ENCODE measurements at places on chromosomes 5 and 9.
A peak's percentile ranks its signal among the peaks of the same experiment; 100 is the strongest.

DNA sequence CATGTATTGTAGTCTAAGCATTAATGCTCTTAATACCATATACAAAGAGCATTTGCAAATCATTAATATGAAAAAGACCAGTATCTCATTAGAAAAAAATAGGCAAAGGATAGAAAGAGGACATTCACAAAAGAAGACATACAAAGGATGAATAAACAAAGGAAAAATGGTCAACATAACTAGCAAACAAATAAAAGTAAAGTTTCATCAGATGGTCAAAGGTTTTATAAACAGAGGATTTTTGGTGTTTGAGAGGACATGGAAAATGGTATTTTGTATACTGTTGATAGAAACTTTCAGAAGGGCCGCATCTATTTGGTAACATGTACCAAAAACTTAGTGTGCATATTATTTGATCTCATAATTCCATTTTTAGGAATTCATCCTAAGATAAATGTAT lies 414.8 kb downstream of the PIK3R1 start:
- no peak for DNase-seq

DNA sequence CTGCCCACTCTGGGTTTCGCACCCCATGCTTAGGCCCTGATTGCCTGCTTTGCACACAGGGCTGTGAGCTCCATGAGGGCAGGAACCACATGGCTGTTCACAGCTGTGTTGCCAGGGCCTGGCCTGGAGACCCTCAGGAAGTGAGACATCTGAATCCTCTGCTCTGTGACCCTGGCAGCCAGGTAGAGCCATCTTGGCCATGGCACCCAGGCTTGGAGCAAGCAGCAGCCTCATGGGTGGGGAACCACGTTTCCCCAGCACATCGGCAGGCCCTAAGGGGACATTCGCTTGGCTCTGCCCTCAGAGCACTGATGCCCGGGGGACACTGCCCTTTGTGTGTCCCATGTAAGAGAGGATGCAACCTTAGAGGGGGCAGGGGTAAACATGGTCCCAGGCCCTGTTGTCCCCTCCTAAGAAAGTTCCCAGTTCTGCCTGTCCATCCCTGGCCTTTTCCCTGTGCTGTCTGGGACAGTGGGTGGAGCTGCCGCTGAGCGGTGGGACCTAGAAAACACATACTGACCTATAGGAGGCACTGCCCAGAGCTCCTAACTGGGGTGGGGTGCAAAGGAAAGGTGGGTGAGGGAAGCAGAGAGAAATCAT lies 144.1 kb upstream of the IER5L start:
- no peak for DNase-seq

GRCh38 chr9:35697486-35697885 lies 7.8 kb upstream of the TPM2 start:
- DNase-seq, result no peak

DNA sequence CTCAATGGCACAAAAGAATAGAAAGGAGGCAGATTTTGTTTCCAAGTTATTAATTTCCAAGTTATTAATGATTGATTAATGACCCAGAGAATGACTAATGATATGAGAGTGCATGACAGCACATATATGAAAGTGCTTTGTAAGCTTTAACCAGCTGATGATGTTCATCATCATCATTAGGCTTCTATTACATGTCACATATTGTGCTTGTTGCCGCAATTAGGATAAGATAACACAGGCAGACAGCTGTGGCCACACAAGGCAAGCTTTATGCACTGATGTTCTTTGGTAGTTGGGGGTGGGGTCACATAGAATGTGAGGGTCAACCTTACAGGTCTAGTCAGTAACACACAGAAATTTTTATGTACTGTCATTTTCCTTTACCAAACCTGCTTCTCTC lies 219.7 kb downstream of the TRPM3 start:
- peak; percentile 86 for DNase-seq

- DNase-seq, result peak; percentile 72
Observed at GRCh38 chr5:113807427-113807991, 294.0 kb downstream of the YTHDC2 start.

DNA sequence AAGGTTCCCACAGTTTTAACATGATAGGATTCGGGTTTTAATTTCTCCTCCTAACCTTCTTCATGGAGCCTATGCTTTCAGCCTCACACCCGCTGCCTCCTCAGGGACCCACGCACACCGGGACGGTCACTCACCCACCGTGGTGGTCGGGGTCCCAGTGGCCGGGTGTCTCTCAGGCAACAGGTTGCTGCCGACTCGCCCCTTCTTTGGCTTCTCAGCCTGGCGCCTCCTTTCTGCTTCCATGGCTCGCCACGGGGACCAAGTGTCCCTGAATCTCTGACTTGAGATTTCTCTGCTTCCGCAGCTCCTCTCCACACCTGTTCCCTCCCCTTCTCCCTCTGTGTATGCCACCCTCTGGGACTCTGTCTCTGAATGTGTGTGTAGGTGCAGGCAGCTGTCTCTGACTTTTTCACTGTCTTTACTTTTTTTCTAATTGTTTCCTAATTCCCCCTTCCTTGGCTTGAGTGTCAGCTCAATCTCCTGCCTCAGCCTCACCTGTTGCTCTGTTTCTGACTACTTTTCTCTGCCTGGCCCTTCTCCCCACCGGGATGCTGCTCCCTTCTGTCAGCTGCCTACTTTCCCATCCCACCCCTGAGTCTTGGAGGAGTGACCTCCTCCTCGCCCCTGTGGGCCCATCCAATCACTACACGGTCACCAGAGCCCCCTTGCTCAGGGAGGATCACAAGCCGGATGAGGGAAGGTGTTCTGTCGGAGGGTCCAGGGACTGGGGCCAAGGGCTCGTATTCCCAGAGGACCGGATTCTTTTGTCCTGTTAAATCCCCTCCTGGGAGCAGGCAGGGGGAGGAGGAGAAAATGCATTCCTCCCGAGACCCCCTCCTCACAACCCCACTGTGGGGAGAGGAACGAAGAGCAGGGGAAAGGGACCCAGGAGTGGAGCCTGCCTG lies at the start of gene PROP1:
PROP1 (minus strand) TSS at position 552 of the 905 bp plus-strand sequence; CDS start at position 243, 309 bp downstream.
- DNase-seq, result no peak

GRCh38 chr9:4365055-4365454 lies 65.2 kb upstream of the GLIS3 start:
- DNase-seq, result no peak

DNA sequence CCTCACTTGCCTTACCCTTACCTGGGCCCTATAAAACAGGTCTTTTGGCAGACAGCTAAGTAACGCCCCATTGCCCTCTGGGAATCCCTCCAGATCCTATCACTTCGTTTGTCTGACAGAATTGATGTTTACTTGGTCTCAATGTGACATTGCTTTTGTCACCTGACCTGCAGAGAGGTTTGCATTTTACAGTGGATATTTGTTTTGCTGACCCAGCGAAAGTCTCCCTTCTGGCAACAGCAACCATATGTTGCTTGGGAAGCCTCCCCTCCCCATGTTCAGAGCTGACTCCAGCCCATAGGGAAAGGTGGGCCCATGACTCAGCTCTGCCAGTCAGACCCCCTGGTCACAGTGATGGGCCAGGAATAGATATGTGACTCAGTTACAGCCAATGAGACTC lies 54.0 kb upstream of the LARP1 start:
- no peak for DNase-seq

DNA sequence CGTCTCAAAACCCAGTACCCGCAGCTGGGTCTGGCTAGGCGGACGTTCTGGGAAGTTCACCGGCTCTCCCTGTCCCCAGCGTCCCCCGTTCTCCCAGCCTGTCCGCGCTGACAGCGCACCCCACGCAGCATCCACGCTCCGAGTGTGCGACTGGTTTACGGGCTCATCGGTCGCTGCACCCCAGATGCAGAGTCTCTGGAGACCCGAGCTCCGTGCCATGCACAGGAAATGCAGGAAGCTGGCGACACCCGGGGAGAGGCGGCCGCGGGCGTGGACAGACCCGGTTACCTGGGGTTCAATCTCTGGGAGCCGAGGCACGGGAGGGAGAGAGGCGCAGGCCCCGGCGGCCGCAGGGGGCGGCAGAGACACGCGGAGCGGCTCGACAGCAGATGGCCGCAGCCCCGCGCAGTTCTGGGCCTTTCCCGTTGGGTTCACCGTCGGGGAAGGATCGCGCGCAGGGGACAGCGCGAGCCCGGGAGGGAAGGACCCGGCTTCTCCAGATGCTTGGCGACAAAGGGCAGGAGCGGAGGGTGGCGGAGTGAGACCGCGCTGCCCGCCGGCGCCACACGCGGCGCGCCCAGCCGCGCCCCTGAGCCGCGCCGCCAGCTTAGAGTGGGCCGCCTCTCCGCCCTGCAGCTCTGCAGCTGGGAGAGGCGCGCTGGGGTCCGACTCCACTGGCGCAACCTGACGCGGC lies 558 bp downstream of the SHROOM1 start:
- DNase-seq, result peak; percentile 91

DNA sequence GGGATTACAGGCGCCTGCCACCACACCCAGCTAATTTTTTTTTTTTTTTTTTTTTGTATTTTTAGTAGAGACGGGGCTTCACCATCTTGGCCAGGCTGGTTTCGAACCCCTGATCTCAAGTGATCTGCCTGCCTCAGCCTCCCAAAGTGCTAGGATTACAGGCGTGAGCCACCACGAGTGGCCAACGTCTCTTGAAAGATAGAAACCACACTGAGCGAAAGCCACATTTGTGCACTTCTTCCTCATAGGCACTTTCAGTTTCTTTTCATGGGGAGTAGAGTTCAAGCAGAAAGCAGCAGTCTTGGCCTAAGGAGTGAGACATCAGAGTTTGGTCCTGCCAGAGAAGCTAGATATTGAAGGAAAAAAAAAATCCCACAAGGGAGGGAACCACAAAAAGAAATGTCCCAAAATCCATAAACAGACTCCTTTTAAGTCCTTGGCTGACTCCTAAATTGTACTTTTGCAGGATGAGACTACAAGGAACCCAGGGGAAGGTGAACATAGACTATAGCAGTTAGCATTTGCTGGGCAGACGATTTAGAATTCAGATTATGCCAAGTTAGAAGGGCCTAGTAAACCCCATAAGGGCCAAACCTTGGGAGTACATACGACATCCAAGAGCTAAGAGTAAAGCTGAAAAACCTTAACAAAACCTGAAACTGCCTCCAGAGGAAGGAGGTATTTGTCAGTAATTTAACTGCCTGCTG lies 43.9 kb upstream of the GLIPR2 start:
- DNase-seq, result no peak

DNA sequence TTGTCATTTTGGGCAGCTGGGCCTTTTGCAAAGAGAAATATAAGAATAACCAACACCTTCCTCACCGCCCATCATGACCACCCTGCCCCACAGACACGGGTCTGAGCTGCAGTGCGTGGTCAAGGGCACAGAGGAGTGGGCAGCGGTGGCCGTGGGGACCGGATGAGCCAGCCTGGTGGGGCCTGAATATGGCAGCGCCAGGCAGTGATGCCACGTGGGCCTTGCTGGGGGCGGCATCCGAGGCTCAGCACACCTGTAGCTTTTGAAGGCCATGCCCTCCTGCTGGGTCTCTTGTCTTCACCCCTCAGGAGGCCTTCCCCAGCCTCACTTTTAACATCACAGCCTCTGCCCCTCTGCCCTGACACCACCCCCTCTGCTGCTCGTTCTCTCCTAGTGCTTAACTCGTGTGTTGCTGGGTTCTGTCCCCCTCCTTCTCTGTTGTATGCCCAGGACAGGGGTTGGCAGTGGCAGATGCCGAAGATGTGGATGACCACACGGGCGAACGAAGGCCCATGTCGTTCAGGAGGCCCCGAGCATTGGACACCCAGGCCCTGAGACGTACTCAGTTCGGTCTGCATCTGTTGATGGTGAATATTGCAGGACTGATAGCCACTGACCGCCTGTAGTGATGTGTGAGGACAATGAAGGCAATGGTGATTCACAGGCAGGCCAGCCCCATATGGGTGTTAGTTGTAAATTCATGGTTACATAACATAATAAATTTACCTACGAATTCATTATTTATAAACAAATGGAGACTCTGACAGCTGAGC lies 46.0 kb downstream of the AHRR start:
- no peak for DNase-seq

All from eye (tissue), 1 donor.